ENCODE measurements at places on chromosomes 16 and 17. TPM values are rescaled to one million over a fixed set of nuclear protein-coding genes. Genes with fewer than 3 reads are reported as not detected.

GGT6 gene
- 11.3 TPM for polyA plus RNA-seq

GRAP gene
- 4.6 TPM for polyA plus RNA-seq

CEP112 gene
- 17.6 TPM for polyA plus RNA-seq

KREMEN2 gene
- polyA plus RNA-seq: 2.2 TPM

FOXC2 gene
- 56.4 TPM for polyA plus RNA-seq

HEATR3 gene
- 20.3 TPM for polyA plus RNA-seq

CLDN6 gene
- 30.9 TPM for polyA plus RNA-seq

LCMT1 gene
- polyA plus RNA-seq: 91.5 TPM

PCGF2 gene
- 94.2 TPM for polyA plus RNA-seq

SUZ12 gene
- 55.8 TPM for polyA plus RNA-seq

ANKRD40CL gene
- polyA plus RNA-seq: not detected

GNPTG gene
- polyA plus RNA-seq: 55.5 TPM

ALOX12B gene
- 0.72 TPM for polyA plus RNA-seq

CRYBA1 gene
- polyA plus RNA-seq: not detected

MT4 gene
- not detected for polyA plus RNA-seq

TAC4 gene
- polyA plus RNA-seq: 1.1 TPM

CEP131 gene
- 13.3 TPM for polyA plus RNA-seq

ATP2A1 gene
- polyA plus RNA-seq: 6.4 TPM

DNAH9 gene
- polyA plus RNA-seq: 5.0 TPM

DGKE gene
- polyA plus RNA-seq: 5.5 TPM

C17orf113 gene
- polyA plus RNA-seq: 6.0 TPM

KLHL10 gene
- 0.21 TPM for polyA plus RNA-seq

TAT gene
- polyA plus RNA-seq: 0.05 TPM
